ENCODE measurements at places on chromosomes 1 and 21.

GRCh38 chr1:20578062-20578461 is 10.8 kb upstream of the CDA start:
- DNase-seq = no peak

GRCh38 chr1:31787786-31788137 is 23.6 kb upstream of the ADGRB2 start:
- DNase-seq = no peak

DNA sequence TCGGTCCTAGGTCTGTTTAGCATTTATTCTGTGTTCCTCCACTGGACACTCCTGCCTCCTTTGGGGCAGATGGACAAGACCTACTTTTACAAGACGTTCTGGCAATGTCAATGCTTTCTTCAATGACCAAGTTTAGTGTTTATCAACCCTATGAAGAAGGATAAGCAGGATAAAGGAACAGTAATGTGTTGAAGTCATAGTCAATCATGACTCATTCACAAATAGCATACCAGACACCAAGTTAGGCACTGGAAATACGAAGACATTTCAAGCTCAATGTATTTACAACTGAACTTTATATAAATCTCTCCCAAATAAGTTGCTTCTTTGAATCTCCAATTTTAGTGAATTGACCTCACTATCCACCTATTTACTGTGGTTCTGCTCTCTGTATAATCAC is 4.8 kb upstream of the SLC35D1 start:
- DNase-seq = no peak

DNA sequence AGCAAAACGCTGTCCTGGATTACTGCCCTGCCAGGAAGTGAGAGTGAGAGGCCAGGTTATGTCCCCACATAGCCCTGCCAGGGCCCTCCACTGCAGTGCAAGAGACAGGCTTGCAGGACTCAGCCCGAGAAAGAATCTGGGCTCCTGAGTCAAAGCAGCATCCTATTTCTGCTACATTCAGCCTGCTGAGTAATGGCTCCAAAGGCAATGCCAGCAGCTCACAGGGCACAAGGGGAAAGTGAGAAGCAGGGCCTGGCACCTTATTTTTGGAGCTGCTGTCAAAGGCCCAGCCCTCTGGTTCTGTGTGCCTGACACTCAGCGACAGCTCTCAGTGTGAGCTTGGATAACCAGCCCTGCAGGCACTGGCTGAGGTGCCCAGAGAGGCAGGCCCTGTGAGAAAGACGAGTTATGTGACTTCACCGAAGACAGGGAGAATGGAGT is 83.9 kb downstream of the DTL start:
- no peak for DNase-seq

- DNase-seq = no peak
These were observed 57.9 kb downstream of the CACHD1 start for GRCh38 chr1:64527786-64528185.

GRCh38 chr1:203516906-203517305 is 23.0 kb downstream of the OPTC start:
- no peak for DNase-seq

- DNase-seq = no peak
These were observed 87.4 kb upstream of the MACF1 start for GRCh38 chr1:39116860-39117728.

GRCh38 chr1:196660852-196661251 is 9.0 kb downstream of the CFH start:
- peak; percentile 4 for DNase-seq

DNA sequence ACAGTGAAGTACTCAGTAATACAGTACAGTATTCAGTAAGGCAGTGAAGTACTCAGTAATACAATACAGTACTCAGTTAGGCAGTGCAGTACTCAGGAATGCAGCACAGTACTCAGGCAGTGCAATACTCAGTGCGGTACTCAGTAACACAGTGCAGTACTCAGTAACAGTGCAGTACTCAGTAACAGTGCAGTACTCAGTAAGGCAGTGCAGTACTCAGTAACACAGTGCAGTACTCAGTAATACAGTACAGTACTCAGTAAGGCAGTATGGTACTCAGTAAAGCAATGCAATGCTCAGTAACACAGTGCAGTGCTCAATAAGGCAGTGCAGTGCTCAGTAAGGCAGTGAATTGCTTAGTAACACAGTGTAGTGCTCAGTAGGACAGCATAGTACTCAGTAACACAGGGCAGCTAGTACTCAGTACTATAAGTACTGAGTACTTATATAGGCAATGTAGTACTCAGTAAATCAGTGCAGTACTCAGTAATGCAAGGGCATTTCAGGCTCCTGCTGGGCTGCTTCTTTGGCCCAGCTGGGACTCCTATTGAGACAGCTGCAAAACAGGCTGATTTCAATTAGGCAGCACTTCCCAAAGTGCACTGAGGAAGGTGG is 411.3 kb downstream of the DISC1 start:
- DNase-seq = no peak

GRCh38 chr1:116871779-116872146 is 38.0 kb upstream of the PTGFRN start:
- DNase-seq = no peak

GRCh38 chr1:167052389-167052788 is 37.8 kb downstream of the GPA33 start:
- no peak for DNase-seq

- DNase-seq = no peak
These were observed 6.0 kb downstream of the DDX20 start for GRCh38 chr1:111761717-111762116.

- DNase-seq = no peak
These were observed 33.6 kb downstream of the CD55 start for GRCh38 chr1:207355060-207355459.
